ENCODE measurements at places on chromosomes 11 and 22.

DNA sequence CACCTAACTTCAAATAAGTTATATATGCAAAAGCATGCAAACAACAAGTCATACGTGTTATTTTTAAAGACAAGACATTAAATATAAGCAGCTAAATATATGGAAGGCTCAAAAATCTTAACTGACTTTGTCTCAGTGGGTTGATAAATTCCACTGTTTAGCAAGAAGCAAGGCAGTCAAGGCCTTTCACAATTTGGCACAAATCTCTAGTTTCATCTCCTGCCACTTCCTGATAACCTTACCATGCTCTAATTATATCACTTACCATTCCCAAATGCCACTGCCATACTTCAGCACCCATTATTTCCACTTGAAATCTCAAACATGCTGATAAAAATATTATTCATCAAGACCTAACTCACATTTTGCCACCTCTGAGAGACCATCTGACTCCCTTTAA lies 24.8 kb downstream of the DCUN1D5 start:
- no peak for DNase-seq

DNA sequence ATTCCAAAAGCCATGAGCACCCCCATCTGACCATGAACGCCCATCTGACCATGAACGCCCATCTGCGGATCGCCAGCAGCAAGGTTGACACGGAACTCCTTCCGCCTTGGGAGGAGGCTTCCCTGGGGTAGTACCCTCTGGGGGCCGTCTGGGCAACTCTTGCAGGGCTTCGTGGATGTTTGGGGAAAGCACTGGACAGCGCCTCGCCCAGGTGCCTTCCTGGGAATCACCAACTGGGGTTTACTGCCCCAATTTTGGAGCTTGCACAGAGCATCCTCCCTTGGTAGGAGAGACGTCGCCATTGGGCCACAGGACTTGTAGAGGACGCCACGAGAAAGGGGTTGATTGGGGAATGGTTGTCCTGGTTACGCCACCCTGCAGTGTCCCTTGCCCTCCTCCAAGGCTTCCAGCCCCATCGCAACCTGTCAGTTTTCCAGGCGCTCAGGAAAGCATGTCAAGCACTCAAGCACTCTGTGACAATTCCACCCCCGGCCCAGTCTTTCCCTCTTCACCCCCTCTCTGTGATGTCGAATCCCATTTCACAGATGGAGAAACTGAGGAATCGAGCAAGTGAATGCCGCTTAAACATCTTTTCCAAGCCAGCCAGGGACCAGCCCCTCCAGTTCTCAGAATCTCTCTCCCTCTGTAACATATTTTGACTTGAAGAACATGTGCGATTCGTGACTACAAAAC lies 914 bp upstream of the PRDM11 start:
- DNase-seq: no peak

GRCh38 chr22:24810043-24810749 lies 4.2 kb downstream of the SGSM1 start:
- DNase-seq: no peak

GRCh38 chr11:111966678-111967077 lies 29.5 kb downstream of the DIXDC1 start:
- no peak for DNase-seq

GRCh38 chr11:17489751-17490150 lies 13.1 kb upstream of the ABCC8 start:
- DNase-seq: no peak

GRCh38 chr22:37519268-37520195 lies at the start of gene CARD10:
Gene CARD10, minus strand, starts transcription at chr22:37519415. Its CDS starts 215 bp downstream, at chr22:37519200.
- DNase-seq: no peak

DNA sequence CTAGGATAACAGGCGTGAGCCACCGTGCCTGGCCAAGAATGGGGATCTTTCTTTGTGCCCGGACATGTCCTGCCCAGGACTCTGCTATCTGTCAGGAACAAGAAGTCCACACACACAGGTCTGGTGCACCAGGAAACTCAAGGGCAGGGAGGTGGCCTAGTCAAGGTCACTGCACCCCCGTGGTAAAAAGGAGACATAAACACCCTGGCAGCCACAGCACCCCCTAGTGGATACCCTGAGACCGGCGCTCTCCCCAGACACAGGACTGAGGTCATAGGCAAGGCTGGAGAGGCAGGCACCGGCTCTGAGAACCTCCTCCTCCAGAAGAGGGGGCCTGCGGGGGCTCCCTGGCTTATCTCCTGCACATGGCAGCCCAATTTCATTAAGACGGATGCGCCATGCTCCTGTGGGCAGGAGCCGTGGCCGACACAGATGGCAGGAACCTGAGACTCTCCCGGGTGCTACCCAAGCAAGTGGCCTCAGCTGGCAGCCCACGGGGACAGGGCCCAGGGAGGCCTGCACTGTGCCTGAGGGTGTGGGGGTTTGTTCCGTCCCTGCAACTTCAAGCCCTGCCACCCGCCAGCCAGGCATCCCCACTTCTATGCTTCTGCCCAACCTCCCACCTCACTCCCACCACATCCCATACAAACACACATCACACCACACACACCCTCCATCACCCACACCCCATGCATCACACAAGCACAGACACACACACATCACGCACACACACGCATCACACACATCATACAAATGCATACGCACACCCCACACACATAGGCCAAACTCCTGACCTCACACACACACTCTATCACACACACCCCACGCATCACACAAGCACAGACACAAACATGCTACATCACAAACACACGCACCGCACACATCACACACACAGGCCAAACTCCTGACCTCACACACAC lies 19.6 kb downstream of the MACROD1 start:
- peak; percentile 42 for DNase-seq

DNA sequence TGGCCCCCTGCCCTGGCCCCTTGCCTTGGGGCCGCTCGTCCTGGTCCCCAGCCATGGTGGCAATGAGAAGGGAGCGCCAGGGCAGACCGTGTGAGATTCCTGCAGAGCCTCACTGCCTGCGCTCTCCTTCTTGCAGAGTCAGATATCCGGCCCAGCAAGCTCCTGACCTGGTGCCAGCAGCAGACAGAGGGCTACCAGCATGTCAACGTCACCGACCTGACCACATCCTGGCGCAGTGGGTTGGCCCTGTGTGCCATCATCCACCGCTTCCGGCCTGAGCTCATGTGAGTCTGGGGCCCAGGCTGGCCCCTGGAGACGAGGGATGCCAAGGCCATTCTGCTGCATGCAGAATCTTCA lies 114.1 kb downstream of the MICAL2 start:
- peak; percentile 52 for DNase-seq

Data from activated naive CD8-positive, alpha-beta T cell treated with anti-CD3 and anti-CD28 coated beads, Interleukin-2, amount 50 U/mL, for 16 hours (primary cell).